ENCODE measurements at places on chromosomes 7 and 10. TPM values are rescaled to one million over a fixed set of nuclear protein-coding genes. Genes with fewer than 3 reads are reported as not detected.

Gene PTF1A
- not detected for total RNA-seq

Gene COBL
- 3.3 TPM for total RNA-seq

Gene CALML3
- total RNA-seq, result not detected

Gene DPP6
- total RNA-seq, result not detected

Gene ZNF503
- total RNA-seq, result 5.6 TPM

Gene POLR2J2
- 13.4 TPM for total RNA-seq

Gene GIMAP7
- total RNA-seq, result not detected

Gene ANKRD30A
- total RNA-seq, result not detected

Gene IL6
- not detected for total RNA-seq
